ENCODE measurements at places on chromosomes 3 and 15.

GRCh38 chr3:185532901-185533300 is 19.5 kb downstream of the LIPH start:
- no peak for DNase-seq

DNA sequence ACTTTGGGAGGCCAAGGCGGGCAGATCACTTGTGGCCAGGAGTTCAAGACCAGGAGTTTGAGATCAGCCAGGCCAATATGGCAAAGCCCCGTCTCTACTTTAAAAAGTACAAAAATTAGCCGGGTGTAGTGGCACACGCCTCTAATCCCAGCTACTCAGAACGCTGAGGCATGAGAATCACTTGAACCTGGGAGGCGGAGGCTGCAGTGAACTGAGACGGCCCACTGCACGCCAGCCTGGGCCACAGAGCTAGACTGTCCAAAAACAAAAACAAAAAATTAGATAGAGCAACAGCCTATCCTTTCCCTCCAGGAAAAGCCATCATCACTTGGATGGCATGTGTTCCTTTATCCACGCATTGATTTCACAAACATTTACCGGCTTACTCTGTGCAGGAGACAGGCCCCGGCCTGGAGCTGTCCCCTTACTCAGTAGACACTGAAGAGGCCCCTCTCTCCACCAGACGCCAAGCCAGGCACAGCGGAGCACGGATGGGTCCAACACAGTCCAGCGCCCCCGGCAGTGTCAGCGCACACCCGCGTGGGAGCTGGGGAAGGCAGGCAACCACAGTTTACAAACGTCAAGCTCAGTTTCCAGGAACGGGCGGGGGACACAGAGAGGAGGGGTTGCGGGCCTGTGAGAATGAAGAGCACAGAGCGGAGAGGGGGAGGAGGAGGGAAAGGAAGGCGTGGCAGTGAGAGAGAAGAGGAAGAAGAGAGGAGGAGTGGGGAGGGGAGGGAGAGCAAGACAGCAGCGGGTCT is 3.1 kb downstream of the GP5 start:
- peak; percentile 60 for DNase-seq

- no peak for DNase-seq
Measured at GRCh38 chr3:150273396-150273795, 134.7 kb upstream of the TSC22D2 start.

GRCh38 chr3:29065211-29065785 is 215.6 kb upstream of the RBMS3 start:
- peak; percentile 83 for DNase-seq

GRCh38 chr15:40340038-40340739 is 550 bp downstream of the CCDC9B start:
- peak; percentile 97 for DNase-seq

GRCh38 chr15:23472033-23472432 is 25.0 kb upstream of the GOLGA6L2 start:
- DNase-seq, result no peak

DNA sequence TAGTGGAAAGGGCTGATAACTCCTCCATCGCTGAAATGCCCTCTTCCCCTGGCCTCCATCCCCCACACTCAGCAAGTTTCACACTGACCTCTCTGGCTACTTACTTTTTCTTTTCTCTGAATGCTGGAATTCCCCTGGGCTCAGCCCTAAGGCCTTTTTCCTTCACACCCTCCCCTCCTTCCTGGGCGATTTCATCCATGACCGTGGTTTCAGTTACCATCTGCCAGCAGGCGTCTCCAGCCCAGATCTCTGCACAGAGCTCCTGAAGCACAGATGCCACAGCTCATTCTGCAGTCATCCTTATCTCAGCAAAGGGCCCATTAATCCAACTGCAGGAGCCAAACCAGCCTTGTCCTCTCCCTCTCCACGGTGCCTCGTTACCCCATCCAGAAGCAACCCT is 114.0 kb downstream of the RFTN1 start:
- DNase-seq, result no peak

DNA sequence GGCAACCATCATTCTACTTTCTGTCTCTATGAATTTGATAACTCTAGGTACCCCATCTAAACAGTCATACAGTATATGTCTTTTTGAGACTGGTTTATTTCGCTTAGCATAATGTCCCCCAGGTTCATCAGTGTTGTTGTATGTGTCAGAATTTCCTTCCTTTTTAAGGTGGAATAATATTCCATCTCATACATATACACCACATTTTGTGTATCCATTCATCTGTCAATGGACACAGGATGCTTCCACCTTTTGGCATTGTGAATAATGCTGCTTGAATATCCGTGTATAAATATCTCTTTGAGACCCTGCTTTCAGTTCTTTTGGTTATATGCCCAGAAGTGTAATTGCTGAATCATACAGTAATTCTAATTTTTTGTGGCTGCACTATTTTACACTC is 10.4 kb upstream of the ZFAND6 start:
- DNase-seq, result no peak

DNA sequence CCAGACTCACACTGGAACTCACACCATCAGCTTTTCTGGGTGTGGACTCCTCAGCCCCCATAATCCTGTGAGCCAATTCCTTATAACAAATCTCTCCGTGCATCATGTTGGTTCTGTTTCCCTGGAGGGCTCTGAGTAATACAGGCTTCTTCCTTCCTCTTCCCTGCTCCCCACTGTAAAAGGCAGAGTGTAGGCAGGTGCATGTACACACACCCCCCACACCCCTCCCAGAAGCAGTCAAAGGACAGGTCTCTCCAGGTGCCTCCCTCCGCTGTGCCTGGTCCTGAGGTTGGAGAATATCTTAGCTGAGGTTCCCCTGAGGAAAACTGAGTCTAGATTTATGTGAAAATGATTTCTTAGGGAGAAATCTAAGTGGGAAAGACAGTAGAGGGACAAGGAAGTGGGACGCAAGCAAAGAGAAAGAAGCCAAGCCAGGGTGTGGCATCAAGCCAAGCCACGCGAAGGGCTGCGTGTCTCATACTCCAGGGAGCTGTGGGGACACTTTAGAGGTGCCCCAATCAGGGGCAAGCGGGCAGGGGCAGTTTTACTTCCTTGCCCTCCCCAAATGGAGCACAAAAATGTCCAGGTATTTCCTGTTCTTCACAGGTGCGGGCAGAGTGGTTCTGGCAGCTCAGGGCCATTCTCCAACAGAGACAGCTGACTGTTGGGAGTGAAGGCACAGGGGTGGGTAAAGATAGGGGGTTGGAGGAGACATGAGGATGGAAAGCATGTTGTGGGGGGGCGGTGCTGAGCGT is 86.6 kb downstream of the HMG20A start:
- peak; percentile 63 for DNase-seq

- DNase-seq, result no peak
Measured at GRCh38 chr15:50440932-50441331, 16.7 kb downstream of the USP8 start.

DNA sequence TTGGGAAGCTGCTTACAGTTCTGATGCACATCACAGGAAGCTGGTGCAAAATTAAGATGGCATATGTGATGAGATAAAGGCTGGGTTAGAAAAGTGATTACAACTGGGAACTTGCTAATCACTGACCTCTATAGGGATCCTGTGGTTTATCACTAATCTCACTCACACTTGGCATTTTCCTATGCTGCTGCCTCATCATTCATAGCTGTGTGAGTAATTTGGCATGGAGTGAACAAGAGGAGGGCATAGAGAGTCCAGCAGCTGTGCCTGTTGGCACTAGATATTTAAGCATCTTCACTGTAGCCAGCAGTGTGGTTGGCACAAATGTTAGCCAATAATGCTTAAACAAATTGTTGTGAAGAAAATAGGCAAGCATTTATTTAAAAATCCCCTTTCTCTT is 217.7 kb upstream of the CGNL1 start:
- DNase-seq, result no peak

GRCh38 chr3:114127517-114127916 is 51.3 kb downstream of the DRD3 start:
- DNase-seq, result no peak

DNA sequence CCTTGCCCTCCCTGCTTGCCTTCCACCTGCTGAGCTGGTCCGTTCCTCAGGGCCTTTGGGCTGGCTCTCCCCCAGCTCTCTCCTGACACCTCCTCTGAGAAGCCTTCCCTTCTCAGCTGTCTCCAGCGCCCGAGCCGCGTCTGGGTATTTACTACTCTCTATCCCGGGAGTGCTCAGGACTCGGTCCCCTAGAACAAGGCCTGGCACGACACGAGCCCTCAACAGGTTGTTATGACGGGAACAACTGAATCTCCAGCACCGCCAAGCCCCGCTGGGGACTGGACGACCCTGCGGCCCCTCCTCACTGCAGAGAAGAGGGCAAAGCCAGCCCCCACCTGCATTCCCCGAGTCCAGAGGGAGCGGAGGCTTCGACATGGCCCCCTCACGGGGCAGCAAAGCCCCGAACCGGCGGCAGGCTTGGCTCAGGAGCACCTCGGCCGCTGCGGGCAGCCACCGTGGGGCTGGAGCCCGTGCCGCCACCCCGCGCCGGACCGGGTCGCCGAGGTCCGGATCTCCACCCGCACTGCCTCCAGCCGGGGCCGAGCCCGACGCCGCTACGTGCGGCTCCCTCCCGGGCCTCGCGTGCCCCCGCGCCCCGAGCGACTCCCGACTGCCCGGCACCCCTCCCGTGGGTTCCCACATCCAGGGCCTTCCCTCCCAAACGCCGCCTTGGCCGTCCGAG is 792 bp downstream of the TPRA1 start:
- DNase-seq, result peak; percentile 74

- peak; percentile 54 for DNase-seq
Measured at GRCh38 chr3:51381333-51381705, 3.8 kb upstream of the MANF start.

GRCh38 chr15:99207672-99208071 is 41.7 kb downstream of the TTC23 start:
- no peak for DNase-seq

- no peak for DNase-seq
Measured at GRCh38 chr15:60420203-60420716, 22.5 kb upstream of the ANXA2 start.

- no peak for DNase-seq
Measured at GRCh38 chr3:138964923-138965322, 17.9 kb downstream of the FOXL2NB start.

GRCh38 chr15:81612631-81613030 is 238.6 kb upstream of the TMC3 start:
- DNase-seq, result no peak

DNA sequence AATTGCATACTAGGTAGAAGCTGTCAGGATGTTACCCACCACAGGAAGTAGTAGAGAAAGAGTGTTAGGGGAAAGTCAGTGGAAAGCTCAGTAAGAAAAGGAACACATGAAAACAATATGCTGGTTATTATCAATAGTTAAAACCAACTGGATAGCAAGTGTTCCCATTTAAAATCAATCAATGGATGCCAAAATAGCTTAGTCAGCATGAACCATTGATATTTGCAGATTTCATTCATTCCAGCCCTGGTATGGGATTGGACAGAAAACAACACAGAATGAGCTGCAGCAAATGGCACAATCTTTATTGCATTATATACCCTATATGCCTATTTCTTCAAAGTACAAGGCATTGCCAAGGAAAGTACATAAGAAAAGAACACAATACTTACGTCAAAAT is 293.7 kb downstream of the EPHA6 start:
- DNase-seq, result no peak

DNA sequence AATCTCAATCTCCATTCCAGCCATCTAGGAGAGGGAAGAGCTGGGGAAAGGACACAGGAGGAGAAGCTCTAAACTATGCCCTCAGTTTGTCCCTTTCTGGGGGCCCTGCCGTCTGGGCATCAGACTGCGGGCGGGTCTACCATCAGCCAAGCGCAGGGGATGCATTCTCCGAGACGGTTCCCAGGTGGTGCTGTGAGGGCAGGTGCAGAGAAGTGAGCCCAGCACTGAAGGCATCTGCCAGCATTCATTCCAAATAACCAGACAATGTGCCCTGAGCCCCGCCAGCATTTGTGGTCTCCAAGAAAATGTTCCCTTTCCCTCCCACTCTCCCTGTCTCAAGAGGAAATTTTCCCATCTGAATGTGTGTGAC is 265.7 kb downstream of the XXYLT1 start:
- DNase-seq, result no peak

- DNase-seq, result no peak
Measured at GRCh38 chr3:112773864-112774263, 72.8 kb downstream of the CD200R1L start.

- DNase-seq, result no peak
Measured at GRCh38 chr3:72615776-72616175, 232.5 kb downstream of the SHQ1 start.

DNA sequence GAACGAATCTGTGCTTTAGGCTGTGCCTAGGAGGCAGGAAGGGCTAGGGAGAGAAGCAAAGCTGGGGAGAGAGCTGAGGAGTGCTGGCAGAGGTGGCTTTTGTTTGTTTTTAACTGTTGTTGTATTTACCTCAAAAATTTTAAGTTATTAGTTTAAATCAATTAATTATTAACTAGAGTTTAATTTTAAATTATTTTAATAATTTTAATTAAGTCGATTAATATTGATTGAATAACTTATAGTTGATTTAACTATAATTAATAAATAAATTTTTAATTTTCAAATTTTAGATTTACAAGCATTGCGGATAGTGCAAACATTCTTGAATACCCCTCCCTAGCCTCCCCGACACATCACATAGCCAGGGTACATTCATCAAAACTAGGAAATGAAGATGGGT is 30.6 kb downstream of the KLF15 start:
- no peak for DNase-seq

GRCh38 chr3:179811321-179812095 is 158.7 kb downstream of the USP13 start:
- no peak for DNase-seq

GRCh38 chr3:132315851-132316250 is 1.4 kb upstream of the ACP3 start:
- DNase-seq, result no peak

DNA sequence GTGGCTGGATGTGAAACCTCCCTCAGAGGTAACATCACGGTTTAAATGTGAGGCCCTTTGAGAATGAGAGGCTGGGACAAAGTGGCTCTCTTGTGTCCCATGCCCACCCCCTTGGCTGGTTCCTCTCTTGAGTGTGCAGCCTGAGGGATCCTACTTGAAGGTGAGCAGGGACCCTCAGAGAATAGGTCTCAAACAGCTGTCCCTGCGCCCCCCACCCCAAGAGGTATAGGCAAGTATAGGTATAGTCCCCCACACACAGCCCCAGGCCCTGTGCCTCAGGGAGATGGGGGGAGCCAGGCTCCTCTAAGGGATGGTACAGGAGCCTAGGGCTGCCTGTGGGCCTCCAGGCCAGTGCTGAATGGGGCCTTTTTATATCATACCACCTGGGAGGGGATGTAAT is 61.9 kb downstream of the ISG20 start:
- DNase-seq, result no peak

DNA sequence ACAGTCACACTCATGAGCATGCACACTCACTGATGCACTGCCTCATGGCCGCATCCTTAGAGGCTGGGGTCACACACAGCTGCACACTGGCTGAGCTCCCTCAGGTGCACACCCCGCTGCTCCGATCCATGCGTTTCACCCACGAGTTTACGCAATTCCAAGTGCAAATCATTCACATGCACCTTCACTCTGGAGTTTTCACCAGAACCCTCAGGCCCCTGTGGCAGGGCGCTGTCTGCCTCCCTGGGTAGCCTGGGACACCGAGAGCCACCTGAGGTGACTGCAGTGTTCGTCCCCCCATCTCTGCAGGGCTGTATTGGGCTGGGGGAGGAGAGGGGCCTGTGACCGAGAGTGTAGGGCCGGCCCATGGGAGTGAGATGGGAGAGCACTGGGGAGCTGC is 134.8 kb downstream of the FBLN2 start:
- no peak for DNase-seq

- DNase-seq, result no peak
Measured at GRCh38 chr15:55916666-55917409, 76.6 kb downstream of the NEDD4 start.

GRCh38 chr15:40307421-40308211 is at the start of gene PLCB2:
Gene PLCB2, minus strand, starts transcription at chr15:40307935. Its CDS starts 263 bp downstream, at chr15:40307672.
- DNase-seq, result no peak
